Stimulated activated CD8-positive, alpha-beta memory T cell treated with anti-CD3 and anti-CD28 coated beads, Interleukin-15, amount 100 ng/mL, for 24 hours (primary cell): ENCODE measurements at places on chromosomes 3 and 15.

GRCh38 chr3:35814531-35814930 is 175.2 kb downstream of the ARPP21 start:
- DNase-seq, result no peak

DNA sequence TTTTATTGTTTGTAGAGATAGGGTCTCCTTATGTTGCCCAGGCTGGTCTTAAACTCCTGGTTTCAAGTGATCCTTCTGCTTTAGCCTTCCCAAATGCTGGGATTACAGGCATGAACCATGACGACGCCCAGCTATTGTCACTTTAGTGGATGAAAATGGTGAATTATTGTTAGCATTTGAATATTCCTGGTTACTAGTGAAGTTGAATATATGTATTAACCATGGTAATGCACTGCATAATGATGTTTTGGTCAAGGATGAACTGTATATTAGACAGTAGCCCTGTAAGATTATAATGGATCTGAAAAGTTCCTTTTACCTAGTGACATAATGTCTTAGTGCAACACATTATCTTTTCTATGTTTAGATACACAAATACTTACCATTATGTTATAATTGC is 50.4 kb upstream of the KCNAB1 start:
- no peak for DNase-seq

GRCh38 chr3:183185696-183186095 is 23.2 kb upstream of the LAMP3 start:
- DNase-seq, result no peak

DNA sequence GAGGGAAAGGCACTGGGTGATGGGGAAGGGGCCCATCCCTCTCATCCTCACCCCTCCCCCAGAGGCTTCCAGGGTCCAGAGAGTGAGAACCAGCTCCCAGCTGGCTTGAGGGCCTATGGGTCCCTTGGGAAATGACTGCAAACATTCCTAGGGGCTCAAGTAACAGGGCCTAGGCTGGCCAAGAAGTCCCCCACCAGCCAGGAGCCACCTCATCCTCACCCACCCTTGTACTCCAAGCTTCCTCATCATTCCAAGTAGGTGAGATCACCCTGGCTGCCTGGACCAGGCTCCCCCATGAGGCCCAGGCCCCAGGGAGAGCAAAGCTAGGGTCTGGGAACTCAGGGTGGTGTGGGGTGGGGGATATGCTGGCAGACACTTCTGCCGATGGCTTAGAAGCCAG is 14.8 kb downstream of the LOXL1 start:
- DNase-seq, result no peak

DNA sequence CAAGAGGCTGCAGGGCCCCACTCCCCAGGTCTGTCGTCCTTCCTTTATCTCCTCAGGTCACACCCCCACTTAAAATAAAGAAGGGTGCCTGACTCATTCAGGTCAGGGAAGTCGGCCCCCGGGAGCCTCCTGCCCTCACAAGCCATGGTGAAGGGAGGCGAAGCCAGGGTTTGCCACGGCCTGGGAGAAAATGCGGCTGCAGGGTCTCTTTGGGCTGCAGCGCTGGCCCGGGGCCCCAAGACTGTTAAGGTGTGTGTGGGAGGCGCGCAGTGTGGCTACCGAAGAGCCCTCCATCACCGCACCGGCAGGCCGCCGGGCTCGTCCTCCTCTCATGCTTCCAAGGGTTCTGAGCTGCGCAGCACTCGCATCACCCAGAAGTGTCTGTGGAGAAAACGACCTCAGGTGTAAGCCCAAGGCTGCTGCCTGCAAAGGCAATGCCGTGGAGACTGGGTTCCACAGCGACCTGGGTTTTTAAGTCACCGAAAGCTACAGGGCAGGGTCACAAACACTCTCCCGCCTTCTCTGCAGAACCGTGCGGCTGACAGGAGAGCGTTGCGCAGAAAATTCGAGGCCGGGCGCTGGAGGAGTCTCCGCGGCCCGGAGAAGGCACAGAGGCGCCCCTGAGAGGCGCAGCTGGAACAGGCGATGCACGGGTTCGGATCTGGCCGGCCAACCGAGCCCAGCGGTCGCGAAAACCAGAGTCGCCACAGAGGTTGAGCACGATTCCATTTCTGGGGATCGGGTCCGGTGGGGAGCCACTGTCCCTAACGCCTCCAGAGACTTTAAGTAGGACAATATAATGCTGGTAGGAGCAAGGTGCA is 8.7 kb downstream of the FOXL2 start:
- no peak for DNase-seq

DNA sequence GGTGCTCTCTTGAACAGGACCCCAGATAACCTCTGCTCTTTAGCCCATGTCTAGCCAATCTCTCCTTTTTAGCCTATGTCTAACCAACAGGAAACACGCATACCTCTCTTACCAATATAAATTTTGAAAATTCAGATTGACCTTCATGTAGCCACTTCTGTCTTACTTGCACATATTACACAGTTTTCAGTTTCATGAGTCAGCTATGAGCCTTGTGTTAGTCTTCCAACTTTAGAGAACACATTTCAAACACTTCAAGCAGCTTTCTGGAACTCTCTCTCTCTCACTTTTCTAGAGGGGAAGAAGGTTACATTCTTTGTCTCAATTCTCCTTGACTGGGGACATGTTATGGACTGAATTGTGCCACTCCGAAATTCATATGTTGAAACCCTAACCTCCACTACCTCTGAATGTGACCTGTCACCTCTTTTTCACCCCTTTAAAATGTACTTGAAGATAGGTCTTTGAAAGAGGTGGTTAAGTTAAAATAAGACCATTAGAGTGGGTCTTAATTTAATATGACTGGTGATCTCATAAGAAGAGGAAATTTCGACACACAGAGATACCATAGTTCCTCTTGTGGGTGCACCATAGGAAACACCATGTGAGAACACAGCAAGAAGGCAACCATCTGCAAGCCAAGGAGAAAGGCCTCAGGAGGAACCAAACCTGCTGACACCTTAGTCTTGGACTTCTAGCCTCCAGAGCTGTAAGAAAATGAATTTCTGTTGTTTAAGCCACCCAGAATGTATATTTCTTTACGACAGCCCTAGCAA is 480.3 kb upstream of the ALCAM start:
- no peak for DNase-seq

DNA sequence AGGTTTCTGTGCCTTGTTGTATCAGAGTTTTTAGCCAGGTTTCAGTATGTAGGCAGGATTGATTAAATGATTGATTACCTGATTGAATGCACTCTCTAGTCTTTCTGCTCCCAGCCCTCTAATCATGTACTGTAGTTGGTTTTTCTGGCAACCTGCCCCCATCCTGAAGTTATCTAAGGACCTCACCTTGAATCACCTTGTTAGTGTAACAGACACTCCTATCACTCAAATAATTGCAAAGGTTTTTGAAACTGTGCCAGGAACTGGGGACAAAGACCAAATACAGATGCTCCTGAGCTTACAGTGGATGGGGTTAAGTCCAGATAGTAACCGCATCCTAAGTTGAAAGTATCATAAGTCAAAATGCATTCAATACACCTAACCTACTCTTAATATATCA is 141.5 kb upstream of the EIF1B start:
- no peak for DNase-seq

- no peak for DNase-seq
Observed at GRCh38 chr15:45604326-45604725, 17.1 kb downstream of the BLOC1S6 start.

DNA sequence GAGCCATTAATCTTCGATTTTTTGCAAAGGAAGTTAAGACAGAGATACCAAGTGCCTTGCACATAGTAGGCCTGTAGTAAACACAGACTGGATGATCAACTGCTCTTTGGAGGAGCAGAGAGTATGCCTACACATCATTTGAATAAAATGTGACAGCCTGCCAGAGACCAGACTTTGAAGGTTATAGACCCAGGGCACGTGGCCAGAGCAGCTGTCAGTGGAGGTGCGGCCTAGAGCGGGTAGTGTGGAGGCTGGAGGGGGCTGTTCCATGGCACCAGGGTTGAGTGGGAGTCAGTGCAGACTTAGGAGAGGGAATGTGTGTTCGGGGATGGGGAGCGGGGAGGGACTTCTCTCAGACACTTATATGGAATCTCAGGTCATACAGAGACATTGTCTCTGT is 80.8 kb downstream of the SMAD3 start:
- no peak for DNase-seq

DNA sequence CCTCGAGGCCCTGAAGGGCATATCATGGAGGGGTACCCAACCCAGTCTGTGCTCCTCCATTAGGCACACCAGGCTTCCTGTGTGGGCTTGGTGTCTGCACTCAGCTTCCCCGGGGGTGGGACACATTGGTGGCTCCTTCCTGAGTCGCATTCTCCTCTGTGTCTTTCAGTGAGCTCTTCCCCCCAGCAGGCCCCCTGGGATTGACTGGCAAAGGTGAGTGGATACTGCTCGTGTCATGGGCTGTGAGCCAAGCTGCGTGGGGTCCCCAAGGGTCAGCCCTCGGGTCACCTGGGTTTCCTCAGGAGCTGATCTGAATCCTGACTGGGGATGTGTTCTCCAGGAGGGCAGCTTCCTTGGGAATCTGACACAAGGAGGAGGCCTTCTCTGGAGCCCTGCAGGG is 231.0 kb downstream of the SNRPN start:
- DNase-seq, result no peak

- no peak for DNase-seq
Observed at GRCh38 chr3:143277531-143277930, 158.0 kb downstream of the CHST2 start.

DNA sequence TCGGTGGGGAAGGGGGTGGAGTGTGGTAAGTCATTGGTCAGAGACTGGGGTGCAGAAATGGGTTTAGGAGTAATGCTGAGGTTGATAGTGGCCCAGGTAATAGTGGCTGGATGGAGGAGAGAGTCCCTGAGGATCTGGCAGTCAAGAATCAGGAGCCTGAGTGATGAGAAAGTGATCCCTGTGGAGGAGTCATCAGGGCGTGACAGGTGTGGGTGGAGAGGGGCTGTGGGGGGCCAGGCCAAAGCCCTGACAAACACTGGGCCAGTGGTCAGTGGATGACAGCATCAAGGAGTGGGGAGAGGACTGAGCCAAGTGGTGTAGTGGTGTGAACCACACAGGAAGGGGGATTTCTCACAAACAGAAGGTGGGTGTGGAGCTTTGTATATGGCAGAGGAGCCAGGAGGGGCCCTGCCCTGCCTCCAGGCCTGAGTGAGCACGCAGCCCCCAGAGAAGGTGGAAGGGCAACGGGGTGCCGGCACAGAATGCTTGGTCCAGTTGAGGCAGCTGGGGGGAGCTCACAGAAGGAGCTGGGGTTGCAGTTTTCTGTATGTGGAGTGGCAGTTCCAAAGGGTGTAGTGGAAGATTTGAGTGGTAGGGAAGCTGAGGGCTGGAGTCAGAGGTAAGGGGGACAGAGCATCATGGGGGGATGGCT is 77.1 kb downstream of the SPSB4 start:
- DNase-seq, result no peak

DNA sequence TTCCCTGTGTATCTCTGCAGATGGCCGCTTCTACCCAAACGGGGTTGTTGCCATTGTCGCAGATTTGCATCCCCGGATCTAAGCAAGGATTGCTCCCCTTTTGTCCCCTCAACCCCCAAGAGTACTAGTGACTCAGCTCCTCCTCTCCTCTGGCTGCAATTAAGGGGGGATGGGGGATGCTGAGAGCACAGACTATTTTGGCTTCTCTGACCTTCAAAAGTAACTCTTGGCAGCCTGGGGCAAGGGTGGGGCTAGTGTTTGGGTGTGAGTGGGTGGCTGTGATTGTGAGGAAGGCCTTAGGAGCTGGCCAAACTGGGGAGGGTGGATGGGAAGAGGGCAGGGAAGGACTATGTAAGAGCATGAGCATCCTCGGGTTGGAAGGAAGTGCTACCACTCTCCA is 1.2 kb upstream of the MAP1A start:
- no peak for DNase-seq

DNA sequence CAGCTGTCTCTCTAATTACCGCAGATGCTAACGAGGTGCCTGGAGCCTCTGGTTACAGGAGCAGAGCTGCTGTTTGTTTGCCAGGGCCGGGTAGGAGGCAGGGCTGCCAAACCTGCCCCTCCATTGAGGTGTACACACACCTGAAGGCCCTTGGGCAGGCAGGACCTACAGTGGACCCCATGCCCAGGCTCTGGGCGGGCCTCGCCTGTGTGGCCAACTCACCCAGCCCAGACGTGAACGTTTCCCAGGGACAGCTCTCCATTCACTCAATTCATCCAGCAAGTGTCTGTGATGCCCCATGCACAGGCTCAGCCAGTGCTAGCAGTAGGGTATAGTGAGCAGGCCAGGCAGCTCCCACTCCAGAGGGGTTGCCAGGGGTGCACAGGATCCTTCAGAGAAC is 43.7 kb downstream of the PLXNA1 start:
- no peak for DNase-seq

GRCh38 chr15:99016680-99017321 is 9.2 kb upstream of the PGPEP1L start:
- DNase-seq, result no peak

- DNase-seq, result no peak
Observed at GRCh38 chr15:60764408-60764963, 285.5 kb upstream of the ICE2 start.

DNA sequence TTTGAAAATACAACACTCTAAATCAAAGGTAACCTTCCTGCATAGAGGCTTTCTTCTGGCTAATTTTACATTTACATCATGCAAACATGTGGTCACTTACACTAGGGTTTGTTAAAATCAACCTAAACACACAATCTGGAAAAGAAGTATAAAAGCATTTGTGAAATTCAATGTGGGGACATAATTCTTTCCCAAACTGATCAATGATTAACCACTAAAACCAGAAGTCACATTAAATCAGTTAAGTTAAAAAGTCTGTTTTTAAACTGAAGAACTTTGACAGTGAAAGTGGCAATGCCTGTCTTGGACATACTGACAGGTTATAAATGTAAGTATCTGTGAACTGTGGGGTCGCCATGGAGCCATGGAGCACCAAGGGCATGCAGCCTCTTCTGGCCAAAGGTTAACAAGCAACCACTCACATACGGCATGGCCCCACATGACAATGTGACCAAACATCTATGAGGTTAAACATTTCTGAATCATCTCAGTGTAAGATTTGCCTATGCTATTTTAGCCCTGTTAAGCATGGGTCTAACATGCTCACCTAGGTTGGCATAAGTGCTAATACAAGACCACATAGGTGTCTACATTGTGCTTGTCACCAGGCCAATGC is 278.2 kb downstream of the CTNNB1 start:
- no peak for DNase-seq

- no peak for DNase-seq
Observed at GRCh38 chr3:39086144-39086543, 21.3 kb downstream of the GORASP1 start.

DNA sequence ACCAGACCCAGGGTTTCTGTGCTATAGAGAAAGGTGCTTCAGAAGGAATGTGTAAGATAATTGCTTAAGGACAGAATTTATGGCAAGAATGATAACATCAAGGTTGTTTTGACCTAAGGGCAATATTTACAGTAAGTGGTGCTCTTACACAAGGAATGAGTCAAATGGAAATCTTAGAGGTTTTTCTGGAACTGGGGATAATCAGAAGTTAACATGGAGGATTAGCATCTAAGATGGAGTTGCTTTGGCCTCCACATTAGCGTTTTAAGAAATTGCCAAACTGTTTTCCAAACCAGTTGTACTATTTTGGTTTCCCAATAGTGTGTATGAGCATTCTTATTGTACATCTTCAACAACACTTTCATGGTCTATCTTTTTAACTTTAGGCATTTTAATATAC is 3.1 kb downstream of the WDR93 start:
- no peak for DNase-seq

- no peak for DNase-seq
Observed at GRCh38 chr3:56494679-56495322, 26.5 kb upstream of the ERC2 start.
